ENCODE measurements at places on chromosomes 12 and 14.

DNA sequence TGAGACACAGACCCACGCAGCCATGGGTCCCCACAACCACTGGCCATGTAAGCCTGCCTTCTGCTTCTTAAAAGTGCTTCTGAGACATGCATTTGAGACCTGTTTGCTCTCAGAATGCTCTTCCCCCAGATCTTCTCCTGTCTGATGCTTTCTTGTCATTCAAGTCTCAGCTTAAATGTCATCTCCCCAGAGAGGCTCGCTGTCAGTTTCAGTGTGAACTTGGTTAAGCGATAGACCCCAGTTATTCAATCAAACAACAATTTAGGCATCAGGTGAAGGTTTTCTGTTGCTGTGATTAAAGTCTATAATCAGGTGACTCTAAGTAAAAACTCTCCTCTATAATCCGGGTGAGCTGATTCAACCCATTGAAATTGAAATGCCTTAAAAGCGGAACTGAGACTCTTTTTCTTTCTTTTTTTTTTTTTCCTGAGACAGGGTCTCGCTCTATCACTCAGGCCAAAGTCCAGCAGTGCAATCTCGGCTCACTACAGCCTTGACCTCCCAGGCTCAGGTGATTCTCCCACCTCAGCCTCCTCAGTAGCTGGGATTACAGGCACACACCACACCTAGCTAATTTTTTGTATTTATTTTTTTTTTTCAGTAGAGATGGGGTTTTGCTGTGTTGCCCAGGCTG, 123.4 kb downstream of the KSR2 start:
- DNase-seq = no peak

DNA sequence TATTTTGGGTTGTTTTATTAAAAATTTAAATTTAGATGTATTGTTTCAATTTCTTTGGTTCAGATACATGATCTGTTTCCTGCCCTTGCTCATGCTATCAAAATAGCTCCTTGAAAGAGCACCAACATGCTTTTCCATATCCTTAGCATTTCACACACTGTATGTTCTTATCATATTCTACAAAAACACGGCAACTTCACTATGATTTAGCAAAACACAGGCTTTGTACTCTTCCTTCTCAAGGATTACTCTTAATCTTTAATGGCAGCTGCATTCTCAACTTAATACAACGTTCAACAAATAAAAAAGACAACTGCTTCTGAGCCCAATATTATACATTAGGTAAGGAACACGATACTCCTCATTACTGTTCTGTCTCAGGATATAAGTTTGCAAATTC, 2.9 kb upstream of the GLRX5 start:
- no peak for DNase-seq

DNA sequence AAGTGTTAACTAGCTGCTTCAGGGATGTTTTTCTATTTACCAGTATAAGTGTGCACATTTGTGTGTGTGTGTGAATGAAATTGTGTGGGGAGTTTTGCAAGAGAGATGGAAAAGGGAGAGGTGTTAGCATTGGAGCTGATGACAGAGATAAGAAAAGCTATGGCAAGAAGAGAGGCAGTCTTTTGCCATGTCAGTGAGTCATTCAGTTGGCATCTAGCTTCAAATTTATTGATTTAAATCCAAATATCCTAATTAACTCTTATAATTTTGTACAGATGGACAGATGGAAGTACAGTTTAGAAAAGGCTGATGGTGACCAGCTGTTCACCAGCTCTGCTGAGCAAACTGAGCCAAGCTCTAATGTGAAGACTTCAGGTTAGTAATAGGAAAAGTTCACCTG, 3.3 kb upstream of the BHLHE41 start:
- DNase-seq = no peak

- peak; percentile 69 for DNase-seq
These were observed 437.0 kb downstream of the FSCB start for GRCh38 chr14:44070046-44070445.

DNA sequence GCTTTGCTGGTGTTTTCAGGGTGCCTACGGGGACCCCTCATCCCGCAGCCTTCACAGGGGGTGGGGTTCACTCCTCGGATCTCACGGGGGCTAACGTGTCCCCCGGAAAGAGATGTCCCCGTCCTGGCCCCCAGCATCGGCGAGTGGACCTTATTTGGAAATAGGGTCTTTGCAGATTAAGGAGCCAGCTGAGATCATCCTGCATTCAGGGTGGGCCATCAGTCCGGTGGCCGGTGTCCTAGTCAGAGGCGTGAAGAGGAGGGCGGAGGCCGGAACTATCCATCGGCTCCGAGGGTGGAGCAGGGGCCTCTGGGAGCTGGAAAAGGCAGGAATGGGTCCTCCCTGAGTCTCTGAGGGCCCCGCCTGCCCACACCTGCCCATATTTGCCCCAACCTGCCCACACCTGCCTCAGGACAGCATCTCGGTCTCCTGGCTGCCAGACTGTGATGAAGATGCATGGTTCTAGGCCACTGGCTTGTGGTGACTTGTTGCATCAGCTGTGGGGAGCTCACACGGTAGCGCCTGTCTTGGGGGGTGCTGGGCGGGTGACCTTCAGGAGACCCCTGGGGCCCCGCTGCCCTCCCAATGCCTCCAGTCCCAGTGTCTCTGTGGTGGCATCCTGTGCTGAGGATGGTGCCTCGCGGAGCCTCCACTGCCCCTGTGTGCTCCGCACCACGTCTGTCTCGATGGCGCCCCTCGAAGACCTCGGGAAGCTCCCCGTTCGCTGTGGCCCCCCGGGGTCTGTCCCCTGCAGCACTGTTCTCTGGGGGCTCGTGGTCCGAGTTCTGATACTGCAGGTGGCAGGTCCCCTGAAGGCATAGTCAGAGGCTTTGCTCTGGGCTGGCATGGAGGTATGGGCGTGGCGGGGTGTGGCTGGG, 14.7 kb downstream of the NOC4L start:
- DNase-seq = no peak

DNA sequence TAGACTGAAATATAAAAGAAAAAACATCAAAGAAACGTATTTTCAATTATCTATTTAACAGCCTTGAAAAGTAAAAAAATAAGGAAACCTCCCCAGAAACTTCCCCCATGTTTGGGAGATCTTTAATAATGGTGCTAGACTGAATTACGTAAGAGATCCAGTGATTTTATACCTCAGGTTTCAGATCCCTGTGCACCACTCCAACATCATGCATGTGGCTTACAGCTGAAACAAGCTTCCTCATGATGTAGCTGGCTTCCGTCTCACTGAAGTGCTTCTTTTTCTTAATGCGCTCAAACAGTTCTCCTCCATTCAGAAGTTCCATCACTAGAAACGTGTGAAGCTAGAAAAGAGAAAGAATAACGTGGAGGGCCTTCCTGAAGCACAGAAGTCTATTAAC, 78.0 kb upstream of the TTC7B start:
- no peak for DNase-seq

DNA sequence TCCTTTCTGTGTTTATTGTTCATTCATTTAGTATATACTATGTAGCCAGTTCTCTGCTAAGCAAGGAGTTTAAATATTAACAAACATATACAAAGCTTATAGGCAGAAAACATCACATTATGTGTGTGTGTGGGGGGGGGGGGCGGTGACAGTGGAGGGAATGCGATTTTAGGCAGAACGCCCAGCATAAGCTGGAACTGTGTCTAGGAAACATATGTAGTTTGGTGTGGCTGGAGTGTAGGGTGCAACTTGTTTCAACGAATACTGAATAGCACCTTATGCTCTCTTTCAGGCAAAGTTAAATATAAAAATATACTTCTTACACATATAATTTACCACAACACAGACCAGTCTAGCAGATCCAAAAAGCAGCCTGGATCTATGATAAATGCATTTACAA, 980.6 kb downstream of the SLC6A15 start:
- peak; percentile 7 for DNase-seq

DNA sequence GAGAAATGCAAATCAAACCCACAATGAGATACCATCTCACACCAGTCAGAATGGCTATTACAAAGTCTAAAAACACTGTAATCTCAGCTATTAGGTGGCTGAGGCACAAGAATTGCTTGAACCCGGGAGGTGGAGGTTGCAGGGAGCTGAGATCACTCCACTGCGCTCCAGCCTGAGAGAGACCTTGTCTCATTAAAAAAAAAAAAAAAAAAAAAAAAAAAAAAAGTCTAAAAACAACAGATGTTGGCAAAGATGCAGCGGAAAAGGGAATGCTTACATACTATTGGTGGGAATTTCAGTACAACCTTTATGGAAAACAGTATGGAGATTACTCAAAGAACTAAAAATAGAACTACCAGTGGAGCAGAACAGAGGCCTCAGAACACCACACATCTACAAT, 19.0 kb upstream of the ATF7 start:
- peak; percentile 83 for DNase-seq

- DNase-seq = no peak
These were observed 15.5 kb downstream of the LEMD3 start for GRCh38 chr12:65184858-65185229.

All from NCI-H1694 (cell line).